T-helper 2 cell treated with Interferon-gamma antibody and Interleukin-4, amounts not matched to agents 5 μg/mL and 100 μg/mL, for 36 hours (primary cell): ENCODE measurements at places on chromosomes 16 and 17.
A peak's percentile ranks its signal among the peaks of the same experiment; 100 is the strongest.

- DNase-seq = no peak
Observed at GRCh38 chr17:33373273-33373672, 80.2 kb upstream of the ASIC2 start.

GRCh38 chr17:74152591-74153455 lies 50.7 kb upstream of the RPL38 start:
- no peak for DNase-seq

DNA sequence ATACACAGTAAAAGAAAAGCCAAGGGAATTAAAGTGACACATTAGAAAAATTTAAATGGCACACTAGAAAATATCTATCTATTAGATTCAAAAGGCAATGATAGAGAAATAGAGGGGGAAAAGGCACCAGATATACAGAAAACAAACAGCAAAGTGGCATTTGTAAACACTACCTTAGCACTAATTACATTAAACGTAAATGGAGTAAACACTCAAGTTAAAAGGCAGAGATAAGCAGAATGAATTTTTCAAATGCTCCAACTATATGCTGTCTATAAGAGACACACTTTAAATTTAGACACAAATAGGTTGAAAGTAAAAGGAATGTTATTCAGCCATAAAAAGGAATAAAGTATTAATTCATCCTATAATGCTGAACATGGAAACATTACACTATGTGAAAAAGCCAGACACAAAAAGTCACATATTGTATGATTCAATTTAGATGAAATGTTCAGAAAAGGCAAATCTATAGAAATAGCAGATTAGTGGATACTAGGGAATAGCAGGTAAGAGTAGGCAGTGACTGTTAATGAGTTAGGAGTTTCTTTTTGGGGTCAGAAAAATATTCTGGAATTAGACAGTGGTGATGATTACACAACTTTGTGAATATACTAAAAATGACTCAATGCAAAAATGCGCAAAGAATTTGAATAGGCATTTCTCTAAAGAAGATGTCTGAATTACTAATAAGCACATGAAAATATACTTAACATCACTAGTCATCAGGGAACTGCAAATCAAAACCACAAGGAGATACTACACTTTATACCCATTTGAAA lies 92.4 kb downstream of the BRIP1 start:
- no peak for DNase-seq

DNA sequence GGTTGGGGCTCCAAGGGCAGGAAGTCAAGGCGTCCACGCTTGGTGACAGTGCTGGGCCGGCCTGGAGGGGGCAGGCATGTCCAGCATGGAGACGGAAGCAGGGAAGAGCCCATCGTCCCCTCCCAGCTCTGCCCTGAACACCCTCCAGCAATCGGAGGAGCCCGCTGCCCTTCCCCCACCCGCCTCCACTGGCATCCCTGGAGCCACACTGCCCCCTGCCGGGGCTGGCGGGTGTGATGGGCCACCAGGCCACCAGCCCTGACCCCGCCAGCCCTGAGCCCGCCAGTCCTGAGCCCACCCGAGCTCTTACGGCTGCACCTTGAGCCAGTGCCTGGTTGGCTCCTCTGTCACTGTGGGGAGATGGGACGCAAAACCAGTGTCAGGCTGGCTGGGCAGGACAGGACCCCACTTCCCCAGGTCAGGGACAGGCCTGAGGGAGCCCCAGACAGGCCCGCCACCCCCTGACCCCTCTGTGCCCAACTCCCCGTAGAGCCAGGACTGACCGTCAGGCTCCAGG lies 4.1 kb upstream of the CDH15 start:
- peak; percentile 74 for DNase-seq

DNA sequence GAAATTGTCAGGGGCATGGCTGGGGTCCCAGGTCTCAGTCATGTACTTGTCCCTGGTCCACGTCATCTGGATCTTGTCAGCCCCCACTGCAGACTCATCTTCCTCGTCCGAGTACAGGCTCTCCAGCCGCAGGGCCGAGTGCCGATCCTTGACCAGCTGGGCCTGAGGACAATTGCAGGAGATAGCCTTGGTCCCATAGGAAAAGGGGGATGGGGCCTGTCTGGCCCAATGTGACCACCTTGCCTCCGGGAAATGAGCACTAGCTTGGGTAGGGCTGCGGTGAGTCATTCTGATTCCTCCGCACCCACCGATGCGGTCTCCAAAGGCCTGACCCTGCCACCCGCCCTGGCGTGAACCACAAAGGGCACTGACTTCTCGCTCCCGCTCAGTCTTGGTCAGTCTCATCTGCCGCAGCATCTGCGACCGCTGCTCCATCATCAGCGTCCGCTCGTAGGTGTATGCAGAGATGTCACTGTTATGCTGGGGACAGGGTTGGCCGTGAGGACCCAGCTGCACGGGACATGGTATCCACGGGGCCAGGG lies 1.5 kb upstream of the LCAT start:
- DNase-seq = no peak

- DNase-seq = no peak
Observed at GRCh38 chr16:88778271-88778525, 6.8 kb downstream of the PIEZO1 start.

GRCh38 chr16:29854520-29855100 lies 8.4 kb downstream of the CDIPT start:
- no peak for DNase-seq

GRCh38 chr16:56244612-56245011 lies 53.3 kb downstream of the GNAO1 start:
- no peak for DNase-seq

- no peak for DNase-seq
Observed at GRCh38 chr16:27369806-27370205, 32.2 kb upstream of the IL21R start.

DNA sequence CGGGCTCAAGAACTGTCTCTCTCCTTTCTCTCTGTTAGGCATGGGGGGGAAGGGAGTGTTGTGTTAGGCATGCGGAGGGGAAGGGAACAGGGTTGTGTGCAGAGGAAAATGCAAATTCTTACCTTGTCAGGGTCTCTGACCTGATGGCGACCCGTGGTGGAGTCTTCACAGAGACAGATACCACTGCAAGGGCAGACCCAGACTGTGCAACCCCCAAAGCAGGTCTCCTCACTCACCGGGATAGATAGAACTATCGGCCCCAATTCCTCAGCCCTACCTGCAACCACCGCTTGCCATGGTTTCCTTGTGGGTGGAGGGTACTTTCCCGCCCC lies 9.6 kb upstream of the MPP2 start:
- DNase-seq = no peak

DNA sequence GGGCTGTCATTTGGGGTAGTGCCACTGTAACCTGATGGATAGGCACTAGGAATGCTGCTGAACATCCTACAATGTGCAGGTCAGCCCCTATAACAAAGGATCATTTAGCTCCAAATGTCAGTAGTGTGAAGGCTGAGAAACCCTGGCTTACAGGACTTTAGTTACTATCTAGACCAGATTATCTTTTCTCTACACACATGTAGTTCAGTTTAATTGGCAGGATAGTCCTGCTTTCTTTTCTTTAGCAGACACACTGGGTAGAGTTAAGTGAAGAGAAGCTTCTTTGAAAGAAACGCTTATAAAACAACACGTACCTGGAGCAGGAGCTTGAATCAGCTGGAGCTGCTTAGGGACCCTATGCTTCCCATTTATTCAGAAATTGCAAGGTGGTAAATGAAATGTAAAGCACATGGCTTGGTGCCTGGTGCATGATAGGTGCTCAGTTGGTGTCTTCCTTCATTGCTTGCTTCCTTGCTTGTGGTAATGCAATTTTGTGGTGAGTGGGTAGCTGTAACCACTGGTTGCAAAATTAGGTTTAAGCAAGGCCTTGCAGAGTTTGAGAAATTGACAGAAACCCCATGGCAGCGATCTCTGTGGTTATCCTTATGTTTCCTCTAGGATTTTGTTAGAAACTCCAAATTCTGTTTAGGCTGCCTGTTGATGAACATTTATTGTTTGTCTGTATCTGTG lies 9.4 kb downstream of the METTL9 start:
- peak; percentile 38 for DNase-seq

DNA sequence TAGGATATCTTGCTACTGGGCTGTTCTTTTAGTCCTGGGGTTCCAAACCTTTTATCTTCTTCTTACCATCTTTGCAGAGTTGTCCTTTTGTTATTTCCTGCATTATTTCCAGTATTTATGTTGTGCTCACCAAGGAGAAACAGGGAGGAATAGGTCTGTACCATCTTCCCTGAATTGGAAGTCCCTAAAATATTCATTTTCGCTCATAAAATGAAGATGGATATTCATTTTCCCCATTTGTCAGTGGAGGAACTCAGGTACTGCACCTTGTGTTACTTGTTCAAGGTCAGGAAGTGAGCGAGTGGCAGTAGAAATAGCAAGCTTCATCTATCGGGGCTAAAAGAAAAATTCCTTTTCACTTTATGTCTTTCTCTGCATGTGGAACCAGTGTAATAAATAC lies 989.7 kb downstream of the CDH11 start:
- no peak for DNase-seq

GRCh38 chr16:66984892-66985311 lies 3.5 kb upstream of the CES4A start:
- DNase-seq = peak; percentile 83

DNA sequence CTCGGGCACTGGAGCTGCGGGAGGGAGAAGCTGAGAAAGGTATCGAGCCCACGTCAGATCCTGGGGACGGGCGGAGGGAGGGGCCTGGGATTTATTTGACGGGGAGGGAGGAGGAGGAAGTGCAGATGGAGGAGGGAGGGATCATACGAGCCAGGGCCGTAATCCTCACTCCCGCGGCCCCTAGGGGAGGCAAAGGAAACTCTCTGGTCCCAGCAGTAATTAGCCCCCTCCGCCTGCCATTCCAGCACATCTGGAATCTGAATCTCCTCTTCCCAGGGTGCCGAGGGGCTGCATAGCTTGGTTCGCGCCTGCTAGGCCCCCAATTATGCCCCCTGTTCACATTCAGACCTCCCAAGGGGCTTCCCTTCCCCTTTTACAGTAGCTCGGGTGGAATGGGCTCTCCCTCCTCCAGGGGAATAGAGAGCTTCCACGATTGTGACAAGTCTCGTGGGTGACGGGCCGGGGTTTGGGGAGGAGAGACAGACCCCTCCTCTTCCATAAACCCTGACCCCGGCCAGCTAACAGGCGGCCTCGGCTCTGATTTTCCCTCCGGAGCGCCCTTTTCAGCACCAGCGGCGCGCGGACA lies at the start of gene SEZ6L2:
Gene SEZ6L2, minus strand, starts transcription at position 35 of the 586 bp plus-strand sequence. CDS start 531 bp downstream, outside the sequence.
- no peak for DNase-seq

DNA sequence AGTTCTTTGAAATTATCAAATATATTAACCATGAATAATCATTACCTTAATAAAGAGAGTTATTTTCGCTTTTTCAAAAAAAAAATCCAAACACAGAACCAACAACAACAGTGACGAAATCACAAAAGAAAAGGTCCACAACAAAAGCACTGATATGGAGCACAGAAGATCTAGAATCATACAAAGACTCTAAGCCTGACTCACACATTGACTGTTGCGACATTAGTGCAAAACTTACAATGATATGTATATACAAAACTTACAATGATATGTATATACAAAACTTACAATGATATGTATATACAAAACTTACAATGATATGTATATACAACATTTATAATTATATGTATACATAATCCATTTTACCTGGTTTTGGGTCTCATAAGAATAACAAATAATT lies 117.7 kb downstream of the USP22 start:
- DNase-seq = no peak

DNA sequence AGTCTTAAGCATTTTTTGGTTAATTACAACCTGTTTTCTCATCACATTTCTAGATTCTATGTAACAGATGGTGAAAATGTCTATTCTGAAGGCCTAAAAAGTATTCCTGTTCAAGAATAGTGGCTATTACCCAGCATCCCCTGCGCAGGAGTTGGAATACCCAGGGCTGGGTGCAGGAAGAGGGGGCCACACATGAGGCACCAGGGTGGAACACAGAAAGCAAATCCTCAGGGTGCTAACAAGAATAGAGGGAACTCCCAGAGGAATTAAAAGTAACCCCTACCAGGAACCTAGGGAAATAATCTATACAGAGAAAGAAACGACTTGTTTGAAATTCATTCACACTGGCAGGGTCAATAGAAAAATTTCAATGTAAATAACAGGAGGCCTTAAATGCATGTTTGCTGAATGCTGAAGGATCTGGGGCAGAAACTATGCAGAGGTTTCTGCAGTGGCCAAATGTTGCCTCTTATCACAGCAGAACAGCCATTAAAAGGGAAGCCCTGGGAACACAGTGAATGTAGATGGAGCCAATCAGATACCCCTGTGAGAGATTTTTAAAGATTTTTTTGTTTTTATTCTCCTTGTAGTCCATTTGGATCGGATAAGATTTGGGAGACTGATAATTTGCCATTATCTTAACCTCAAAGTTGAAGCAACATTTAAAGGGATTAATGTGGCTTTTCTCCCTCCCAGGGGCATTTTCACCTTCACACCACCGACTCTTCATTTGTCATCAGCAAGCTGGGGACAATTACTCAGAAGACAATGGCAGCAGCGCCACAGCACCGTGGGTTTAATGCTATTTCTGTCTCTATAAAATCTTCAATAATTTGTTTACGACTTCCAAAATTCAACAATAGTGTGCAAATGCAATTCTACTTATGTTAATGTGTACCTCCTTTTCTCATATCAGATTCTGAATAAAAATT lies 196.0 kb upstream of the PSMD7 start:
- DNase-seq = no peak

- no peak for DNase-seq
Observed at GRCh38 chr17:4815043-4815675, 8.2 kb downstream of the PLD2 start.

DNA sequence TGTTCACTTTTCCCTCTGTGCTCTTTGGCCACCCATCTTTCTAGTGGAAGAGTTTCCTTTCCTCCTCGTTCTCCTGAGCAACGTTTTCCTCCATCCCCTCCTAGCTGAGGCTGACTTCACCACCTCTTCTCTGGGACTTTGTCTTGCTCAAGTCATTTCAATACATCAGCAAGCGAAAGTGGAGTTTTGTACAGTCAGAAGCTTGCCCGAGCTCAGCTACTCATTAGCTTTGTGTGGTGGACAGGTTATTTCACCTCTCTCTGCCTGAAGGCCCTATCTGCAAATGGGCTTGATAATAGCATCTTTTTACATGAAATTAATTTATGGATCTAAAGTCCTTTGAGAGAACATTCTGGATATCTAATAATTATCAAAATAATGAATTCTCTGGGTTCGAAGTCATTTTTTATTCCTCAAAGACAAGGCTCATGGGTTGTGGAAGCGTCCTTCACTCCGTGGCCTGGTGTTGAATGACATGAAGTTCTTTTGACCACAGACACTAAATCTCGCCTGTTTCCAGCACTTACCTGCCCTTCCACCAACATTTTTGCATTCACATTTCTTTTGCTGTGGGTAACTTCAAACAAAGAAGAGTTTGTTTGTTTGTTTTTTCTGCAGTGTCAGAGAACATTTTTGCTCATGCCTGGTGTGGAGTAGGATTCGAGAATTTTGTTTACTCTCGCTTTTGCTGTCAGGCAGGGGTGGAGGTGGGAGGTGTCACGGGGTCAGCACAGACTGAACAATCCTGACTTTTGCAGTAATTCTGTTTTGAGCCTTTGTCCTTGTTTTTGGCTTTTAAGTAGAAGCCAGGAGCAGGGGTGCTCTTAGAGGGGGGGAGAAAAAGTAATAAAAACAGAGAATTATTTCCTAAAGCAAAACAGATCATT lies 155.0 kb upstream of the CACNG5 start:
- no peak for DNase-seq

DNA sequence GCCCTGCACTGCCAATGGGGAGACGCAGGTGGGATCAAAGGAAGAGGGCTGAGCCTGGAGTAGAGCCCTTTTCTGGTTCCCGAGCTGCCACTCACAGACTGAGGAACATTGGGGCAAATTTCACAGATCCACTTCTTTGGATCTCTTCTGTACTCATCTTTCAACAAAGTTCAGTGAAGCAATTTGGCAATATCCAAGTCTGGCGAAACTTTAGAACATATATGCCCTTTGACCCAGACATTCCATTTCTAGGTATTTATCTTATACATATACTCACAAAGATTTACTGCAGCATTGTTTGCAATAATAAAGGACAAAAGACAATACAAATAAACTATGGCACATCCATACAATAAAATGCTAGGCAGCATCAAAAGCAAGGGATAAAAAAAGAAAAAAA lies 4.9 kb downstream of the ZDHHC1 start:
- no peak for DNase-seq
